ENCODE measurements at places on chromosomes 7 and 10. TPM values are rescaled to one million over a fixed set of nuclear protein-coding genes. Genes with fewer than 3 reads are reported as not detected.
A peak's percentile ranks its signal among the peaks of the same experiment; 100 is the strongest.

The LSM5 gene
- total RNA-seq: 41.5 TPM

The PNLIPRP1 gene
- not detected for total RNA-seq

The MYL7 gene
- 13,263 TPM for total RNA-seq

- no peak for DNase-seq
Observed at GRCh38 chr10:34473174-34474008, 341.7 kb downstream of the PARD3 start.

DNA sequence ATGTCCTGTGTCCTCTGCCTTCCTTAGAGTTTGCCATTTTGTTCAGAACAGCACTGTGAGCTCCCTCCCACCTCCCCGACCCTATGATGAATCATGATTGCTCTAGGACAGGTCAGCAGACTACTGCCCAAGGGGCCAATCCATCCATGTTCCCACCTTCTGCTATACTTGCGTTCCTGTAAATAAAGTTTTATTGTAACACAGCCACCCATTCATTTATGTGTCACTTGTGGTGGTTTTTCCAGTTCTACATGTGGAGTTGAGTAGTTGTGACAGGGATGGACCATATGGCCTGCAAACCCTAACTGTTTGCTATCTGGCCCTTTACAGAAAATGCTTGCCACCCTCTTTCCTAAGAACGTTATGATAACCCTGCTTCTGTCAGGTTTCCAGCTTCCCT is 387.8 kb downstream of the SDK1 start:
- DNase-seq: no peak

DNA sequence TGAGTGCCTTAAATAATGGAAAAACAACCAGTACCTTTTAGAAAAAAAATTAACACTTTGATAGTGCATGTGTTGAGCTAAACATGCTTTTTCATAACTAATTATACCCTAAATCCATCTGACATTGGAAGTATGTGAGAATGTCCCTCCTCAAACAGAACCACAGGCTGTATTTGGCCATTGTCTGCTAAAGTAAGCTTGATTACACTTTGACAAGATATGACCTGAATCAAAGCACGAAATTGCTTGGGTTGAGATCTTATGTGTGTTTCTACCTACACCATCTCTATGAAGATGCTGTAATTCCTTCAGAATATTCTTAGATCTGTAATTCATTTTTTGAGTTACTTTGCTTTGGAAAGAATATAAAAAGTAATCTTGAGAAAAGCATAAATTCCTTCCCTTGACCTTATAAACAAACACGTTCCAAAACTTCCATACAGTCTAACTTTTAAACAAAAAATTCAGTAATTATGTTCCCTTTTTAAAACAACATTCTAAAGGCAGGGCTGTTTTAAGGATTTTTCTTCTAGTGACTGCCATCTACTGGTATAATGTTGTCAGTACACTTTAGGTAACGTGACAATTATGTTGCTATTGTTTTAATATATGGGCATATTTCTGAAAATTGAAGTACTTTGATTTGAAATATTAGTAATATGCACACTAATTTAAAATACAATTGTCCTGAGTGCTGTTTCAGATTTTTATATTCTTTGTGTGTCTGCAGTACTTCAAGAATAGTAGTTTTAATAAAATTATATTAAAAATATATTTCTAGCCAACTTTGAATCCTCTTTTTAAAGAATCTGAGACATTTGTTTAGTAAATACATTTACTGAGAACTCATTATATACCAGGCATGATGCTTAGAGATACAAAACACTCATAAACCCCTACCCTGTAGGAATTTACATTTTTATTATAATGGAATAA is 20.9 kb downstream of the CD36 start:
- no peak for DNase-seq

- DNase-seq: peak; percentile 88
Observed at GRCh38 chr7:99379043-99379577, 4.6 kb downstream of the ARPC1B start.

DNA sequence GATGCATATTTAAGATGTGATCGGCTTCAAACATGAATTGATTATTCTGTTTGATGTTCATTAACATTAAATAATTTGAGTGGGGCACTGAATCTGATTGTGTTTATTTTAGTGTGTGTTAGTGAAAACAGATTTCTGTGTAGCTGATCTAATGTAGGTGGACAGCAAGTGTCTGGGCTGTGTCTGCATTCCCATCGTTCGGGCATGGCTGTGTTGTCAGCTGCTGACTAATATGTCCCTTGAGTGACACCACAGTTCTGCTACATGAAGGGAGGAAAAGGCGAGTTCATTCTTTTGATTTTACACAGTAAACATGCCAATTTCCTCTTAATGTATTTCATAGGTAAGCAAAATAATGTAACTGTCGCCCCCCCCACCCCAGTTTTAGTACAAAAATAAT is 203.0 kb downstream of the CNTNAP2 start:
- no peak for DNase-seq

DNA sequence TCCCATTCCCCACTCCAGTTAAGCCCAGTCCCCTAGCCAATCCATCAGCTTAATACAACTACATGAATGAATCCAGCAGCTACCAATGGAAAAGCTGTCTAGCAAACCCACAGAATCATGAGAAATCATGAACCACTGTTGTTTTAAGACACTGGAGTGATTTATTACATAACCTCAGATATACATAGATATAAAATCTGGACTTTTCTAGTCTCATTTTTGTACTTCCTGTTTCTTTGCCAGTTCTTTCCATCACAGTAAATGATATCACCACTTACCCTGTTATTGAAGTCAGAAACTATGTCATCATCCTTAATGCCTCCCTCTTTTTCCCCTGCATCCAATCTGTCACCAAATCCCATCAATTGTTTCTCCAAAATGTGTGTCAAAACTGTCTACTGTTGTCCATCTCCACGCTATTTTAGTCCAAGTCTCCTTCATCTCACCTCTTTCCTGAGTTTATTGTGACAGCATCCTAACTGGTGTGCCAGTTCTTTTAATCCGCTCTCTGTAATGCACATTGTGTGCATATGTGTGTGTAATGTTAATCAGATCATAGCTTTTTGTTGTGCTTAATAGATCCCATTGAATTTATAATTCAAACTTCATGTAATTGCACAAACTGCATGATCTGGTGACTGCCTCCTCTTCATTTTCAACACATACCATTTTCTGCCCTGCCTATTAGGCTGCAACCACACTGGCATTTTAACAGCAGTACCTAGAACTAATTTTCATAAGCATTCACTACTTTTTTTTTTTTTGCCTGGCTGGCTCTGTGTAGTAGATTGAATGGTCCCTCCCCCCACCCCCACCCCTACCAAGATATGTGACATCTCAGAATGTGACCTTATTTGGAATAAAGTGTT is 56.0 kb downstream of the MKLN1 start:
- DNase-seq: no peak

- DNase-seq: no peak
Observed at GRCh38 chr7:7324698-7325097, 142.4 kb downstream of the C1GALT1 start.

Measured in right cardiac atrium (tissue), 5 donors.